ENCODE measurements at places on chromosomes 13 and 19.

GRCh38 chr13:33235078-33235477 lies 50.5 kb downstream of the STARD13 start:
- no peak for DNase-seq

DNA sequence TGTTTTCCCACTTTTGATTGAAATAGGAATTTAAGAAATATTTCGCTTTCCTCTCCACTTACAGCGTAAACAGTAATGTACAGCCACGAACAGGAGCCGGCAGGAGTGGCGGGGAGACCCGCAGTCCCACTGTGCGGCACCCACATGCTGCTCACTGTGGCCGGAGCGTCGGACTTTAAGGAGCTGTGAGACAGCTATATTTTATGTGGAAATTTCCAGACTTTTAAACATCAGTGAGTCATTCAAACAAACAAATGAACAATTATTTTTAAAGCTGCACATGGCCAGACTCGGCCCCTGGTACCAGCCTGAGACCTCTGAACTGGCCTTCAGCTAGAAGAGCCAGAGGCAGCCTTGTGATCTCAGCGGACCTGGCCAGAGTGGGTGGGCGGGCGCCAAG lies 52.5 kb downstream of the CRYL1 start:
- DNase-seq: peak; percentile 7

GRCh38 chr13:29459813-29460355 lies 135.6 kb downstream of the SLC7A1 start:
- DNase-seq: no peak

GRCh38 chr13:99414048-99414995 lies 87.0 kb upstream of the TM9SF2 start:
- no peak for DNase-seq

DNA sequence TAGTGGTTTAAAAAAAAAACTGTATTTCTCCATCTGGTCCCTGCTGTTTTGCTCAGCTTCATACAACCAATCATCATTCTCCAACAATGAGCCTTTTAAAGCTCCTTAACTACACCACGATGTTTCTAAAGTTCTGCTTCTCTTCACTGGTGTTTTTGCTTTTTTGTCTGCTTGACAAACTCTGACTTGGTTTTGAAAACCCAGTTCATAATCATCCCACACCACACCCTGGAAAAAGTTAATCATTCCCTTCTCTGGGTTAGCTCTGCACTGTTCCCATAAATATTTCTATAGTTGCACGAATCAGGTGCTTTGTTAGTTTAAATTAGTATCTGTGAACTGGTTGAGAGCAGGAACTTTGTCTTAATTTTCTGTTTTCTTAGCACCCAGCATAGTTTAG lies 217.1 kb downstream of the ENOX1 start:
- no peak for DNase-seq

DNA sequence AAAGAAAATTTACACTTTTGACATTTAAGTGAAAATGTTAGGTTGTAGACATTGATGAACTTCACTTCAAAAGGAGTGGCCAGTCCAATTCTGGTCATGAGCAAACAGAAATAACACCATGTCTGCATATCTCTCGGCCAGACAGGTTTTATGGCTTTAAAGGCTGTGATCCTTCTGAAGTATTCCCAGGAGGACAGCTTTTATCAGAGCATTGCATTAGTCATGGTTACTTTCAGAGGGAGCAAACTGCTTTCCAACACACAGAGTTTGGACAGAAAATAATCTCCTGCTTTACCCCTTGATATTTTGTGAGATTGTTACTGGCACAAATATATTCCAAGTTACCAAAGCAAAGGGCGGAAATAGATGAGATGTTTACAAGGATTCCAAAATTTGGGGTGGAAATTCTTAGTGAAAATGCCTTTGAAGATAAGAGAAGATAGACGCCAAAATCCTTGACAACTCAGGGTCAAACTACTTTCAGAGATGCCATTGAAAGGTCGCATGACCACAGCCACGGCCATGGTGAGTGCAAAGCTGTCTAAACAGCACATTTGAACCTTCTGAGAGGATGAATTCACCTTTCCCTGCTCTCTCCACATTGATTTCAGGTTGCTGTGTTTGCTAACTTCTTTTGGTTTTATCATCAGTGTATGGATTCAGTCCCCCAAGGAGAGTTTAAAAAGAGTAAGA lies 584.5 kb upstream of the SGCG start:
- DNase-seq: no peak

DNA sequence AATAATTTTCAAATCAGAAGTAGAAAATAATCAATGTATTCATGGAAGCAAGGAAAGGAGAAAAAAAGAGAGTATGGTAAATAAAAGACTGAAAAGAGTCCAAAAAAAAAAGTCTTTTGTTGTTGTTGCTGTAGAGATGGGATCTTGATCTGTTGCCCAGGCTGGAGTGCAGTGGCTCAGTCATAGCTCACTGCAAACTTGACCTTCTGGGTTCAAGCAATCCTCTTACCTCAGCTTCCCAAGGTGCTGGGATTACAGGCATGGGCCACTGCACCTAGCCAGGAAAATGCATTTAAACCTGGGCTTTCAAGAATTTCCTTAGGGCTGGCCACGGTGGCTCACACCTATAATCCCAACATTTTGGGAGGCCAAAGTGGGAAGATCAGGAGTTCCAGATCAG lies 7.0 kb upstream of the MAP3K10 start:
- DNase-seq: no peak

- no peak for DNase-seq
These were observed 178.2 kb downstream of the GPC5 start for GRCh38 chr13:91576590-91576989.

GRCh38 chr13:35349673-35350278 lies 126.7 kb downstream of the MAB21L1 start:
- DNase-seq: no peak

- no peak for DNase-seq
These were observed 392.1 kb downstream of the EFNB2 start for GRCh38 chr13:106143392-106143791.

GRCh38 chr19:3788996-3789778 lies 3.0 kb upstream of the MATK start:
- no peak for DNase-seq

- no peak for DNase-seq
These were observed 381.1 kb downstream of the LIG4 start for GRCh38 chr13:107834281-107834680.

- DNase-seq: peak; percentile 89
These were observed at the start of gene SLC46A3 for GRCh38 chr13:28718543-28719226. Gene SLC46A3 (minus strand): TSS chr13:28718970. CDS start chr13:28717998, 972 bp downstream.

DNA sequence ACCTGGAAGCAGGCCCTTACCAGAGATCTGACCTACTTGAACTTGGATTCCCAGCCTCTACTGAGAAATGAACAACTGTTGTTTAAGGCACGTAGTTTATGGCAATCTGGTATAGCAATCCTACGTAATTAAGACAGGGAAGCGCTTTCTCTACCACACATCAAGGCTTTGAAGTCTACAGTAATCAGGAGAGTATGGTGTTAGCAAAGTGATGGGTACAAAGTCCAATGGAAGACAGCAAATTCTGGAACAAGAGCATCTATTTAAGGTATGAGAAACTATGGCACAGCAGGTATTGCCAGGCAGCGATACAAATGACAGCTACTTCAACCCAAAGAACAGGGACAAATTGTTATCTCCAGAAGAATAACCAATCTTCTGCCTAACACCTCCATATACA lies 3.1 kb downstream of the ZNF563 start:
- no peak for DNase-seq

DNA sequence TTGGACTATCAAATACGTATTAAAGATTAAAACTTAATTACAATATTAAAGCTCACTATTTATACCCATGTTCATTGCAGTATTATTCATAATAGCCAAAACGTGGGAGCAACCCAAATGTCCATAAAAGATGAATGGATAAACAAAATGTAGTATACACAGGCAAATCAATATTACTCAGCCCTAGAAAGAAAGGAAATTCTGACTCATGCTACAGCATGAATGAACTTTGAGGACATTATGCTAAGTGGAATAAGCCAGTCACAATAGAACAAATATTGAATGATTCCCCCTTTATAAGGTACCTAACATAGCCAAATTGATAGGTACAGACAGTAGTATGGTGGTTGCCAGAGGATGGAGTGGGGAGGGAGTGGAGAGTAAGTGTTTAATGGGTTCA lies 457.3 kb downstream of the FGF14 start:
- DNase-seq: no peak

DNA sequence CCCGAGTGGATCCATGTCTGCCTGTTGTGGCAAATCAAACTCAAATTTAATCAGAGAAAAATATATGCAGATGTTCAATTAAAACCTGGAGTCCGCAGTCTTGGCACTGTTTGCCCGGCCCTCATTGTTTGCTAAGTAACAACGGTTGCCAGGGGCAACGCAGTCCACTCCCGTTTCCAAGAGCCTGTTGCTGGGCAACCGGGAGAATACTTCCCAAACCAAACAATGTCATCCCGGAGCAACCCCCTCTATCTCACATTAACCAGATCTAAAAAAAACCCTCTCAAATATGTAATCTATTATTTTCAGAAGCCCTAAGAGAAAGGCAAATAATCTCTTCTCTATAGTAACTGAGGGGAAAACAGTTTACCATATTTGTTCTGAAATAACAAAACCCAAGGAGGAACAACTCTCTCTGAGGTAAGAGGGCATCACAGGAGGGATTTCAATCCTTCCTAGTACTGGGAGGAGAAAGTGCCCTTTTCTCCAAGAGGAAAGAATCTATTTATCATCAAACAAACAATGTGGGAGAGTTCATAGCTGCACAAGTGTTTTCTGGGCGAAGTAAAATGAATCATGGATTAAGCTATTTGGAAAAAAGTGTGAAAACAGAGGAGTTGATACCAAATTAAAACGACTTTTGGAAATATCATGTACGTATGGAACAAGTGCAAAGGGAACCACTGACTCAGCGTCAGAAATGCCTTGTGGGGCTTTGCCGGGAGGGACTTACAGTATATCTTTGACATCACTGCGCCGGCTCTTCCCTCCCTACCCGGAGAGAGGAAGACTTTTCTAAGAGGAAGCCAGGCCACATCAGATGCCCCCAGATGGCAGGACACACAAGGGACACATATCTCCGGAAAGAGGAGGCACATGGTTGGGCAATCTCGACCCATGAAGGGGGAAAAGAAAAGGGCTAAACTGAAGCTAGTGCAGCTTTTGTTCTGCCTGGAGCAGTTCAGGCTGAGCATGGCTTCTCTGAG lies 43.3 kb downstream of the RFX2 start:
- peak; percentile 45 for DNase-seq

DNA sequence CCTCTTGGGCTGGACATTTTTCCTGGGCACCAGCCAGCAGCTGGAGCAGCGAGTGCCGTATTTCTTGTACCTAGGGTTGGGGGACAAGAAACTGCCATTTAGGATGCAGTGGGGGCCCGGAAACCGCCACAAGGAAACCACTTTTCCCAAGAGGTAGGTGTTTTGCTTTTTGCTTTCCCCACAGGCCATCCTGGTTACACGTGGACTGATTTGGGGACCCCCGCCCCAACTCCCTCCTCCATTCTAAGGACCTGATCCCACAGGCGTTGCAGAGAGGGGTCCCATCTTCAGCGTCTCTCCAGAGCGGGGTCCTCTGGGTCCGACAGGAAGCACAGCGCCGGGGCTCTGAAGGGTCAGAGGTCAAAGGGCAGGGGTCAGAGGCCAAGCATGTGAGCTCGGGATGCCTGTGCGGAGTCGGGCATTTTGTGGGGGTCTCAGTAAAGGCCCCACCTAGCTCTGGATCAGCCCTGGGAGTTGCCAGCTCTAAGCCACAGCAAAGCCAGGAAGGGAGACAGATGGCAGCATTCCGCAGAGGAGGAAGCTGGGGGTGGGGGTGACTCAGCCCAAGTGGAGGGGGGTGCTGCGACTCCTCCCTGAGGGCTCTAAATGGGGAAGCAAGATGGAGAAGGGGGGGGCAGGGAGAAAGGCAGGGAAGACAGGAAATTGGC lies 4.3 kb downstream of the ZGLP1 start:
- DNase-seq: no peak

- no peak for DNase-seq
These were observed 34.6 kb downstream of the COL4A2 start for GRCh38 chr13:110341445-110342244.

GRCh38 chr13:56988543-56988942 lies 152.2 kb upstream of the PRR20A start:
- DNase-seq: no peak

- no peak for DNase-seq
These were observed 865.7 kb upstream of the SLC10A2 start for GRCh38 chr13:103931885-103932284.

DNA sequence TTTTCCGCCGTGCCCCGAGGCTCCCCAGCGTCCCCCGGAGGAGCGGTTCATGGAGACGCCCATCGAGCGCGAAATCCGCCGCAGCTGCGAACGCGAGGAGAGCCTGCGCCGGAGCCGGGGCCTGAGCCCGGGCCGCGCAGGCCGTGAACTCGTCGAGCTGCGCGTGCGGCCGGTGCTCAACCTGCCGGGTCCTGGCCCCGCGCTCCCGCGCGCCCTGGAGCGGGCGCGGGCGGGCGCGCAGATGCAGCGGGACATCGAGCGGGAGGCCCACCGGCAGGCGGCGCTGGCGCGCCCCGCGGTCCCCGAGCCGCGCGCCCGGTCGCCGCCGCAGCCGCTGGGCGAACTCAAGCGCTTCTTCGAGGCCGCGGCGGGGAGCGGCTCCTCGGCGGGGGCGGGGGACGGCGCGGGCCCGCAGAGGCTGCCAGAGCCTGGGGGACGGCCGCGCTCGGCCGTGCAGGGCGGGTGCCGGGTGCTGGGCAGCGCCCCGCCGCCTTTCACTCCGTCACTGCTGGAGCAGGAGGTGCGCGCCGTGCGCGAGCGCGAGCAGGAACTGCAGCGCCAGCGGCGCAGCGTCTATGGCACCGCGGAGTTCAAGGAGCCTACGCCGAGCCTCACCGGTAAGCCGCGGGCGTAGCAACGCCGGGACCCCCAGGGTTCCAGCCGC lies 807 bp downstream of the MISP3 start:
- peak; percentile 82 for DNase-seq
